ENCODE measurements at places on chromosomes 5 and 9.

DNA sequence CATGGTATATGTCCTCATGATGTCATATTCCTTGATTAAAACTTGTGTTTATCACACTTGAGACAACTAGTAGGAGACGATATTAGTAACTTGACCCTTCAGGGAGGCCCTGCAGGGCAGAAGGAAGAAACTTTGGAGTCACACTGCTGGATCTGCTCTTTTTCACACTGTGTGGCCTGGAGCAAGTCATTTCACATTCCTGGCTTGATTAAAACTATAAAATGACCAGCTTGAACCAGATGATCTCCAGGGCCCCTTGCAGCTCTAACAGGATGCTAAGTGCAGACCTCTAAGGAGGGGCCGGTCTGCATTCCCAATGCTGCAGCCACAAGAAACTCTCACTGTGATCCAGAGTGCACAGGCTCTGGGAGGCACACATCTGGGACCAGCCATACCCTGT lies 146.4 kb upstream of the ZNF366 start:
- no peak for DNase-seq

DNA sequence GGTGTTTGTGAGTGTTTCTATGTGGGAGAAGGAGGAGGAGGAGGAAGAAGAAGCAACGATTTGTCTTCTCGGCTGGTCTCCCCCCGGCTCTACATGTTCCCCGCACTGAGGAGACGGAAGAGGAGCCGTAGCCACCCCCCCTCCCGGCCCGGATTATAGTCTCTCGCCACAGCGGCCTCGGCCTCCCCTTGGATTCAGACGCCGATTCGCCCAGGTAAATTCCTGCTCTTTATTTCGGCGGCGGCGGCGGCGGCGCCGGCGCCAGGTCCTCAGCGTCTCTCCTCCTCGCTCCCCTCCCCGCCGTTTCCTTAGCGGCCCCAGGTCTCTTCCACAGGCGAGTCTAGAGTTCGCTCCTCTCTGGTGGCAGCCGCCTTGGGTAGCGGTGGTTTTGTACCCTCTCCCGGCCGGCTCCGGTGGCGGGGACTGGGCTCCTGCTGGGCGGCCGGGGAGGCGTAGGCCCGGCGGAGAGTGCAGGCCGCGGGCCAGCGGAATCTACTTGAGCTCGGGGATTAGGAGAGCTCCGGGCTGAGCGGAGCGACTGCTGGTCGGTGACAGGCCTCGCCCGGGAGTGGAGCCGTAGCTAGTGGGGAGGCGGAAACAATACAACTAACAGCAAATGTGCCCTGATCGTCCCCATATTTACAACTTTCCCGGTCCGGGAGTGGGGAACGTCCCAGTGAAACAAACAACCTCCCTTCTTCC lies 547 bp downstream of the NIPBL start:
- DNase-seq: no peak

GRCh38 chr5:135605221-135605620 lies 26.4 kb upstream of the CXCL14 start:
- no peak for DNase-seq

- no peak for DNase-seq
These were observed 13.2 kb downstream of the REEP5 start for GRCh38 chr5:112908854-112909253.

DNA sequence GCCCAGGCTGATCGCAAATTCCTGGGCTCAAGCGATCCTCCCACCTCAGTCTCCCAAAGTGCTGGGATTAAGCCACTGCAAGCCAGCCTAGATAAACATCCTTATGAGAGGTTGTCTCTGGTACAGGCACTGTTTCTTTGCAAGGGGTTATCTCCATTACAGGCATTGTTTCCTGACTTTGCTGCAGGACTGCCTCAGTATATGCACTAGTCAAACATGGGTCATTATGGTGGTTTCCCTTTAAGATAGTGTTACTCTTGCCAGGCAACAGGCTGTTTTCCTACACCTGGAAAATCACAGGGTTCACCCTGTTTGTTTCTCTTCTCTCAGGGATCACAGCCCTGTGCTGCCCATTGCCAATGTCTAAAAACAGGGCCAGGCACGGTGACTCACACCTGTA lies 7.8 kb upstream of the CLTB start:
- DNase-seq: no peak

- no peak for DNase-seq
These were observed 15.2 kb downstream of the RNF180 start for GRCh38 chr5:64180661-64181343.

GRCh38 chr5:131381777-131382176 lies 117.9 kb downstream of the CDC42SE2 start:
- no peak for DNase-seq

DNA sequence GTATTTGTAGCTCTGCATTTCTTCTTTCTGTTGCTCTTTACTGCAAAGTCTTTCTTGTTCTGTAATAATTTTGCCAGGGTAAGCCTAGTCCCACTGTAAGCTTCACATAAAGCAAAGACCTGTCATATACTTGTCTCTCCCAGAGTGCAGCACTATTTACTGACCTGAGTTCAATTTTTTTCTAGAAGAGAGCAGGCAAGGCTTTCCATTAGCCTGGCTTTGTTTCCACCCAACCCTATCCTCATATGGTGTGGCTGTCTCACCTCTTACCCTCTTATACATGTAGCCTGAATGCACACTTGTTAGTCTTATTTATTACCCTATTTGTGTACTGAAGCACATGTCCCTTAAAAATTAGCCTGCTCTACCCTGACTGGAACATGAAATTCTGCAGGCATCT lies 170.4 kb downstream of the EFNA5 start:
- DNase-seq: no peak

DNA sequence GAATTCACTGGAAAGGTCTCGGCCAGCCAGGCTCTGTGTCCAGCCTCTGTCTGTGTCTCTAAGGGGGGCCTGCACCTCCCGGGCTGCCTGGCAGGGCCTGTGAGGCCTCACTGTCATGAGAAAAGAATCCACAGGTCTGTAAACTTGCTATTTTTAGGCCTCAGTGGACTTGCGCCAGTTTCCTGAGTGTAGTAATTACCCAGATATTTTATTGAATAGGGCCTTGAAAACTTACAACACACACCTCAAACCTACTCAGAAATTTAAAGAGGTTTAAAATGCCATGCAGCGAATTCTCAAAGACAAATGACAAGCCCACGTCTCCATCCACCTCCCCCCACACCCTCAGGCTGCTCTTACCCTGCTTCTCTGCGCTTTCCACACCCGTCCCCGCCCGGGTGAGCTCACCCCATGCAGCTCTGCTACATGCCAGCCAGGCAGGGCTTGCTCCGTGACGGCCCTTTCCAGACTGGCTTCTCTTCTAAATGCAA lies 8.8 kb upstream of the TENT4A start:
- DNase-seq: no peak

- no peak for DNase-seq
These were observed 40.3 kb downstream of the SLC24A2 start for GRCh38 chr9:19748278-19749126.

DNA sequence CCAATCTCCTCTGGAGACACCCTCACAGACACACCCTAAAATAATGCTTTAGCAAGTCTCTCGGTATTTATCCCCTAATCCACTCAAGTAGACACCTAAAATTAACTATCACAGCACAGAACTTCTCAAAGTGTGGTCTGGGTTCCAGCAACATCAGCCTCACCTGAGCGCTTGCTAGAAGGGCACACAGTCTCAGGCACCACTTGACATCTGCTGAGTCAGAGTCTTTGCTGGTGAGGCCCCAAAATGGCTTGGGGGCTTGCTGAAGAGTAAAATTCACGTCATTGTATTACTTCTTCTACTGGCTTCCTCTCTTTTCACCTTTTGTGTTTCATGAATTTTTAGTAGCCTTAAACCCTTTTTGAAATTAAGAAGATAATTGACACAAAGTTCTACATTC lies 9.0 kb downstream of the FOXB2 start:
- DNase-seq: no peak

DNA sequence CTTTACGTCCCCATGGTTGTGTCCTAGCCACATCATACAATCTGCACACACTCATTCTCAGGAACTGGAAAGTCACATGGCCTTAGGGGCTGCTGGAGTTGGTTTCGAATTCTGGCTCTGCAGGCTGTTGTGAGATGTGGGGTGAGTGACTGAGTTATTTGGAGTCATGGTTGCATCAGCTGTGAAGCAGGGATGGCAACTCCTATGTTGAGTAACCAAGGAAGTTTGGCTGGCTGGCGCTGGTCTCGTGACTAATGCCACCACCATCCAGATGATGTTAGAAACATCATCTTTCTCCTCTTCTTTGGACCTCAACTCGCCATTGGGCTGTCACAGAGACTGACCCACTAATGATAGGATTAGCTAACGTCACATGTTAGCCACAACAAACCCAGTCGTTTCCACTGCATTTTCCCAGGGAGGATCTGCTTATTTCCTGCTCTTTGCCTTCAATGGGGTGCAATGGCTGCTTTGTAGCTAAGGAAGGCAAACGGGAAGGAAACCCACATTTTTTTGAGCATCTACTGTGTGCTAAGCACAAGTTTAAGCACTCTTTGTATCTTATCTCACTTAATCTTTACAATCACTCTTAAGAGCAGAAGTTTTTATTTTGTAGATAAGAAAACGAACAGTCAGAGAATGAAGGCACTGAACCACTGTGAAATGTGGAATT lies 78.1 kb upstream of the UBTD2 start:
- no peak for DNase-seq

DNA sequence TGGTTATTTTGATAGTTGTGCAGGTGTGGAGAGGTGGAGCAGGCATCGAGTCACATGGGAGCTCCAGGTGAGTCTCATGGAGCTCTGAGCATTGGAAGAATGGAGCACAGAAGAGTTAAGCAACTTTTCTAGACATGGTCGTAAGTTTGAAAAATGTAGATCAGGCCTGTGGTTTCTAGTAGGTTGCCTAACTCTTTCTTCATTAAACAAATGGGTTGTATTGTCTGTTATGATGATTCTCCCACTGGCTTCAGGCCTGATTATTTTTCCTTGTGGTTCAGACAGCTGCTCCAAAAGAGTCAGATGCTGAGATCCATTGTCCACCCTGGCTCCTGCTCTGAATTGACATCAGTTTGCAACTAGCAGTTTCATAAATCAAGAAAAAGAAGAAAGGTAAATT lies 80.3 kb upstream of the RPS23 start:
- no peak for DNase-seq

Data from activated CD8-positive, alpha-beta memory T cell treated with anti-CD3 and anti-CD28 coated beads for 24 hours (primary cell).